ENCODE measurements at places on chromosomes 11 and 22.

- peak; percentile 59 for DNase-seq
These were observed 56.4 kb downstream of the MYH9 start for GRCh38 chr22:36331306-36331911.

- DNase-seq: no peak
These were observed 34.7 kb downstream of the RTN3 start for GRCh38 chr11:63716046-63716445.

- DNase-seq: no peak
These were observed 154.2 kb upstream of the NAV2 start for GRCh38 chr11:19558189-19558986.

DNA sequence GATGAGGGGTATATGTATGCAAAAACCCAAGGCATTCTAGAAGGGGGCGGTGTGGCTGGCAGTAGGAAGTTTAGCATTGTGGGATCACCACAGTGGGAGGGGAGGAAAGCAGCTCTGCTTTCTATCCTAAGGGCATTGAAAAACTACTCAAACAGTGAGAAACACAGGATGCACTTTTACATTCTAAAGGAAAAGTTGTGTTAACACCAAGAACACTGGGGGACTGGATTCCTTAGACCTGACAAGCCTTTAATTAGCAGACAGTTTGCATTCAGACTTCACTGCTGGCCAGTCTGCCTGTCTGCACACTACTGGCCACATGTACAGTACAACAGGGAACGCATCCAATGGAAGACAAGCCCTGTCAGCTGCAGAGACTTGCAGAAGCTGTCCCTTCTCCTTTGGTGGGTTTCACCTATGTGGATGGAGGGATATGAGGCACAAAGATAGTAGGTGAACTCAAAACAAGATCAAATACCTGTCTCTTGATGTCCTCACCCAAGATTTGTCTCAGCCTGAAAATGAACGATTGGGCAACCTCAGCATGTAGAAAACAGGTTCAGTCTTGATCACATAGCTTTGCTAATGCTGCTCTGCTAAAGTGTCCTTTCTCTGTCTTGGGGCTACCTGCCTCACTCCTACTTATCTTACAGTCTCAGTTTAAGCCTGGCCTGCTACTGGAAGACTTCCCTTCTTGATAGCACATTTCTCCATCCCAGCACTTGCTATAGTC, 64.8 kb downstream of the TENM4 start:
- DNase-seq: no peak

- no peak for DNase-seq
These were observed 40.7 kb downstream of the SYT13 start for GRCh38 chr11:45245218-45246045.

DNA sequence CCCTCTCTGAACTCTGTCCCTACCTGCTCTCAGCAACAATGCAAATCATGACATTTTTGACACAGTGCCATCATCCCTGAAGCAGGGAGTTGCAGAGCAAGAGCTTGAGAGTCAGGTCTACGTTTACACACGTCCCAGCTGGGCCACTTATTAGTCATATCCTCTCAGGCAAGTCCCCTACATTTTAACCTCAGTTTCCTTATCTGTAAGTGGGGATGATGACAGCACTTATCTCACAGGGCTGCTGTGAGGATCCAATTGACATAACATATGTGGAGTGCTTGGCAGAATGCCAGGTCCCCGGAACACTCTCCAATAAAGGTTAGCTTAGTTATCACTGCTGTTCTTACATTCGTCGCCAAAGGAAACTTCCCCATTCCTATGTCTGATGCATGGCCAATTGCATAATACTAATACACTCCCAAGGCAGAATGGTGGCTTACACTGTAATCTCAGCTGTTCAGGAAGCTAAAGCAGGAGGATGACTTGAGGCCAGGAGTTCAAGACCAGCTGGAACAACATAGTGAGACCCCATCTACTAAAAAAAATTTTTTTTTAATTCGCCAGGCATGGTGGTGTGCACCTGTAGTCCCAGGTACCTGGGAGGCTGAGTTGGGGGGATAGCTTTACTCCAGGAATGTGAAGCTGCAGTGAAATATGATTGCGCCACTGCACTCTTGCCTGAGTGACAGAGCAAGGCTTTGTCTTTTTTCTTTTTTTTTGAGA, 16.6 kb downstream of the ASCC2 start:
- peak; percentile 26 for DNase-seq

All from stimulated activated CD8-positive, alpha-beta memory T cell treated with anti-CD3 and anti-CD28 coated beads, Interleukin-2, amount 100 ng/mL, for 48 hours (primary cell).